ENCODE measurements at places on chromosomes 12 and 14.
A peak's percentile ranks its signal among the peaks of the same experiment; 100 is the strongest.

DNA sequence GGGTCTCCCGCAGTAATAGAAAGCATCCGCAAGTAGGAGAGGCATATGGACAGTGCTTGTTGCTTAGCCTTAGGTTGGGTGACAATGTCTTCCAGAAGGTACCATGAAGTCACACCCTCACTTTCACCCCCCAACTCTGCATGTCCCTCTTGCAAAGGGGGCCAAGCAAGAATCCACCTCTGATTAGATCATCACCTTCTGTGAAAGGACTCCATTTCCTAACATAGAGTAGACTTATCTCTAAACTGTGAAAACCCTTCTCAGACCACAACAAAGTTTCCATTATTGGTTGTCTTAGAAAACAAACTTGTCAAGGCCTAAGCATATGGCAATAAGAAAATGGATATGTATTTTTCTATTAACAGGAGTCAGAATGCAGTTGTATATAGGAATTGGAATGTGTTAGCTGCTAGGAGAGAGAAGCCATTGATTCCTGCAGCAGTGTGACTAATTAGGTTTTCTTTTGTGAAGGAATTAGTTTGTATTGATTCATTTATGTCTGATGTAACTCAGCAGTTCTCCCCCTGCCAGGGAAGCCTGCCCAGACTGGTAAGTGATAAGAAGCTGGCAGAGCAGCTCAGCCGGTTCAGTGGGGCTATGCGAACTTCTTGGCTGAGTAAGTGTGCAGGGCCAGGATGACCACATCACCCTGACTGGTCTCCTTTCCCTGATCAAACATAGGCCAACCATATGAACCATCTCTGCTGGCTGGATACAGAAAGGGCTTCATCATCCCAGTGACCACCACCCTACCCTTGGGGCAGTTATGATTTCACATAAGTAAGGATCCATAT, 107.3 kb upstream of the CCDC196 start:
- DNase-seq, result no peak

DNA sequence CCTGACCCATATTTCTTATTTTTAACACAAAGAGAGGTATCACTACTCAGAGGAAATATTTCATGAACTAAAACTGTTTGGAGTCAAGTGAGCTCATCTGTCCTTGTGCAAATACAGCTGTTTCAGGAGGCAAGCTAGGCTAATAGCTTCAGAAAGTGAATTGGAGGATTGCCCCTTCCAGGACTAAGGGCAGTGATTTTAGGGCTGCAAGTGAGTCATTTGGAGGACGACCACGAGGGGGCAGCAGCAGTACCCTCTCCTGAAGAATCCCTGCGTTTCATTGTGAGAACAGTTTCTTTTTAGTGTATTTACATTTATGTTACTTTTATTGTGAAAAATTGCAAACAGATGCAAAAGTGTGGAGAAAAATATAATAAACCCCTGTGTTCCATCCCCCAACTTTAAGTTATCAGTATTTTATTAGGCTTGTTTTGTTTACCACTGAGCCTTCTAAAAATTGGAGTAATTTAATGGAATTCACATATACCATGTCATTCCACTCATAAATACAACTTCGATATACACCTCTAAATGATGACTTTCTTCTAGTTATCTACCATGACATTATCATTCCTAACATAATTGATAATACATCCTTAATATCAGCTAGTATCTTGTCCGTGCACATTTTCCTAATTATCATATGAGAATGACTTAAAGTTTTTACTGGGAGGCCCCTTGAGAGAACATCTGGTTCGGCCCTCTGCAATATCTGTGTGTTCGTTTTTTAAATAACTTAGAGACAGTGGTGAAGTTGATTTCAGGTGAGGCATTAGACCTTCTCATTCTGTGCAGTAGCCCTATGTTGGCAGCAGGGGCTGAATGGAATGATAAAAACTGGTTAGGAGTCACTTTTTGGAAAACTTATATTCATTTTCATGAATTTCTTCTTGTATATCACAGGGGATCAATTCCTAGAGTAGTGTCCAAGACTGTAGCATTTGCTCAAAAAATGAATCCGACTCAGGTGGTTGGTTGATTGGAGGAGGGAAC, 13.7 kb downstream of the FOXJ2 start:
- DNase-seq, result peak; percentile 70

GRCh38 chr12:26319511-26319910, 124.1 kb downstream of the SSPN start:
- no peak for DNase-seq

GRCh38 chr12:34205401-34205800, 183.1 kb downstream of the ALG10 start:
- no peak for DNase-seq

DNA sequence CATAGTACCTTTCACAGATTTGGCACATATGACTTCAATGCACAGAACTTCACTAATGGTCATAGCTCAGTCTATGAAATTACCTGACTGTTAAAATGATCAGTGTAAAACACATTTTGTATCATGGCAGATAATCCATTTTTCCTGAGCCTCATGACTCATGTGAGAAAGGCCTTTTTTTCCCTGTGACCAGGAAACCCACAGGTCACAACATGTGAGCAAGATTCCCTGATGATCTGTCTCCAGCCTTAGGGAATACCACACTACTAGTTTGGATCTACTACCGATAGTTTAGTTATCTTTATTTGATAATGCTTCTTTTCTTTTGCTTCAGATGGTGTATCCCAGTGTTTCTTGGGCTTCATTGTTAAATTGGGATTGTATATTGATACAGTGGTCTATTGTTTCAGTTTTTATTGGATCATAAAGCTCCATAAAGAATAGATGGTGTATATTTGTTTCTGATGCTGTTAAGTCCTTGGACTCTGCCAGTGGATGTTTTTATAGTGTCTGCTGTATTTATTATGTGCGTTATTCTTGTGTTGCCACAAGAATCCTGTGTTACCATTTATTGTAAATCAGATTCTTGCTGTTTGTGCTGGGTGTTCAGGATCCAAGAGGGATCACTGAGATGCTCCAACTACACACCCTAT, 248.7 kb upstream of the PELI2 start:
- no peak for DNase-seq
